ENCODE measurements at places on chromosomes 5 and 9.

DNA sequence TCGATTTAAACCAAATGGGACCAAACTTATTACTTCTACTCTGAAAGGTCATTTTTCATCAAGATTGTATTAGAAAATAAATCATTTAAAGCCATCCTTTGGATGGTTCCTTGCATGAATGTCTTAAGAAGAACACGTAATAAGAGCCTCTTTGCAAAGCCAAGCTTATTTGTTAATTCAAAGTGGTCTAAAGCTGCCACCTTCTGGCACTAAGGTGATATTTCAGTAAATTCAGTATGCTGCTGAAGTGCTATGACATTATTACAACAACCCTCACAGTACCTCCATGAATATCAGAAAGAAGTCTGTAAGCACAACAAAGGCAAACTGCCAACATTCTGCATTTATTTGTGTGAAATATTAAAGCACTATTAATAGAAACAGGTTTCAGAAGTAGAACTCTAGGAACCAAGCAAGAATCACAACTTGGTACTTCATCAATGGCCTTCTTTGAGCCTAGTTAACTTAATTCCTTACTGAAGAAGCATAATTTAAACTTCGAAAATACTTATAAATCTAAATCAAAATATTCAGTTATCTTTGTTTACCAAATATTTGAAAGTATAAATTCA, 53.1 kb upstream of the TYRP1 start:
- DNase-seq: peak; percentile 89

DNA sequence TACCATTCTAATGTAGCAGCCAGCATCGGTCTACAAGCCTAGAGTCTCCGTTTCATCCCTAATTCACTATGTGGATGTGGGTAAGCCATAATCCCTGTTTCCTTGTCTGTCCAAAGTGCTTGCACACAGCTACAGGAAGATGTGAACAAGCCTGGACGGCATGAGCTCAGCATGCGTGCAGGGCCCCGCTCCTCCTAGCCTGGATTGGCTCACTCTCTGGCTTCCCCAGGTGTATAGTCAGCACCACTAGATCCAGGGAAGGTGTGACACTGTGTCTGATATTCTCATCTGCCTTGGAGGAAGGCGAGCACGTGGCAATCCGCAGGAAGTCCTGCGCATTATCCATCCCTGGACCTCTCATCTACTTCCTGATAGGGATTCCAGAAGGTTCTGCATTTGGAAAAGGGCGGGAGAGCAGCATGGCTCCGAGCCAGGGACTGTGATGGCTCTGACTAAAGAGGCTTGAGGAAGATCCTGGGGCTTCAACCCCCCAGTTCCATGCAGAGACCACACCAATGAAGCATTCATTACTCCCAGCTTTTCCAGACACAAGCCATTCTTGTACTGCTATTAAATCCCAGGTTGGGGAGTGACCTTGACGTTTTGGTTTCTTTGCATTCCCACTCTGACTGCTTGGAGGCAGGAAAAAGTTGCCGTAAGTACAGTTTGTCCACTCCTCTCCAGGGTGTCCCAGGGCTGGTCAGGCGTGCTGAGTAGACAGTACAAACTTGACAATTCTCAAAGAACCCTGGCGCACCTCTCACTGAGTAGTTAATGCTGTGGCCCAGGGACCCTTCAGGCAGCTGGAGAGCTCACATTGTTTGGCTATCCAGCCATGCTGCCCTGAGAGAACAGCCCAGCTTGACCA, 65.6 kb downstream of the PSD2 start:
- no peak for DNase-seq

DNA sequence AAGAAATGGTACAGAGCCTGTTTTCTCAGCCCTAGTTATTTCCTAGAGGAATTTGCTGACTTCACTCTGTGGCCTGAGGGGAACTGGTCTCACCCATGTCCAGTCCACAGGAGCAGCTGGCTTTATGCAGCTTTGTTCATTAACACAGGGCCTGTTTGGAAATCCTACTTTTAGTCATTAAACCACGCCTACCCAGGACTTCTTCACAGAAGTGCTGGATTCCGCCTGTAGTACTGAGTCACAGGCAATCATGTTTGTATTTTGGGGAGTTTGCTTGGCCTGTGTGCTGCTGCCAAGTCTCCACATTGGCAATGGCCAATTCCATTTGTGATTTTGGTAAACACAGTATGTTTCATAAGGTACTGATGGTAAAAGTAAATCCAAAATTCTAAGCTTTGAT, 52.8 kb downstream of the CTNND2 start:
- DNase-seq: no peak

DNA sequence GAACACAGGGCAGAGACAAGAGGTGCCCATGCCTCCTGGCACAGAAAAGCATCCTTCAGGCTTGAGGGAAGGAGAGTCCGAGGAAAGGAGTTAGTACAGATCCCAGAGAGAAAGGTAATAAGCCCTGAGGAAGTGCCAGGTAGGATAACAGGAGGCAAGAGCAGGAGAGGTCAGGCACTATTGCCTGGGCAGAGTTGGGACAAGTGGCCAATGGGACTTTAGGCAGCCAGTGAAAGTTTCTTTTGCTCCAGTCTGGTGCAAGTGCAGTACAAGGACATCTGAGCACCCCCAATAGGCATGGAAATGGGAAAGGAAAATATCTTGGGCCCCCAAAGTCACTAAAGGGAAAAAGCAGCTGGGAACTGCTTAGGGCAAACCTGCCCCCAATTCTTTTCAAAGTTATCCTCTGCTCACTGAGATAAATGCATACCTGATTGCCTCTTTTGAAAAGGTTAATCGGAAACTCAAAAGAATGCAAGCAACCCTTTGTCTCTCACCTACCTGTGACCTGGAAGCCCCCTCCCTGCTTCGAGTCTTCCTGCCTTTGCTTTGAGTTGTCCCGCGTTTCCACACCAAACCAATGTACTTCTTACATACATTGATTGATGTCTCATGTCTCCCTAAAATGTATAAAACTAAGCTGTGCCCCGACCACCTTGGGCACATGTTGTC, 46.5 kb downstream of the ELOVL7 start:
- no peak for DNase-seq

DNA sequence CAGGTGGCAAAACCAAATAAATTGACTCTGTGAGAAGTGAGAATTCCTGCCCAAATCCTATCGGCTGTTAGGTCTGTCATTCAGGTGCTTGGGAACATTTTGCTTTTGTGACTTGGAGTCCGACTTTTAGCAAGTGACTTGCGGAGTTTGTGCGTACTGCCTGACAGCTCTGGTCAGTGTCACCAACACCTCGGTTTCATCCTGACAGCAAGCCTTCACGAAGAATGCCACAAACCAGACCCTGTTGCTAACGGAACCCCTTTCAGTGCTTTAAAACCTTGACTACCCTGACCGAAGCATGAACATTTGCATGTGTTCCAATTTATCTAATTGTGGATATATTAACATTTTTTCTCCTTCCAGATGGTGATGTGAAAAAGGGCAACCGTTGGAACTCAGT, 26.5 kb downstream of the LIX1 start:
- no peak for DNase-seq

- DNase-seq: no peak
Observed at GRCh38 chr9:20722221-20722620, 38.2 kb downstream of the FOCAD start.

GRCh38 chr5:133259199-133259997, 207.6 kb downstream of the HSPA4 start:
- no peak for DNase-seq

- no peak for DNase-seq
Observed at GRCh38 chr9:135101486-135101885, 14.0 kb downstream of the OLFM1 start.

- peak; percentile 13 for DNase-seq
Observed at GRCh38 chr9:125428060-125428901, 166.7 kb downstream of the GAPVD1 start.

GRCh38 chr9:72577212-72577753, 55.9 kb downstream of the TMC1 start:
- peak; percentile 91 for DNase-seq

- DNase-seq: no peak
Observed at GRCh38 chr5:151134228-151134627, 23.4 kb downstream of the ANXA6 start.

DNA sequence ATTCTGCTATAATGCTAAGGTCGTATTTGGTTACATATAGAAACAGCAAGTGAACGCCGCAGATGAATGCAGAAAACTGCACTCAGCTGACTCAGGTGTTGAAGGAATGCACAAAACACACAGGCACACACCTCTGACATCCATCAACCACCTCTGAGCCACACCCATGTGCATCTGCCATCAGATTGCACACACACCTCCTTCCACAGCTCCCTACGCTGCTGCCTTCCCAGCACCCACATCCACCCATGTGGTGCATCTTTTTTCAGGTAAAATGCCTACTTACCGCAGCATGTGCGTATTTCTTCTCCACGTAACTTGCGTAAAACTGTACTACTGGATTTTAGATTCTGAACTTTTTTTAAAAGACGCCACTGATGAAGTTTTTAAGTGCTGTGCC, 7.1 kb downstream of the STK10 start:
- no peak for DNase-seq

DNA sequence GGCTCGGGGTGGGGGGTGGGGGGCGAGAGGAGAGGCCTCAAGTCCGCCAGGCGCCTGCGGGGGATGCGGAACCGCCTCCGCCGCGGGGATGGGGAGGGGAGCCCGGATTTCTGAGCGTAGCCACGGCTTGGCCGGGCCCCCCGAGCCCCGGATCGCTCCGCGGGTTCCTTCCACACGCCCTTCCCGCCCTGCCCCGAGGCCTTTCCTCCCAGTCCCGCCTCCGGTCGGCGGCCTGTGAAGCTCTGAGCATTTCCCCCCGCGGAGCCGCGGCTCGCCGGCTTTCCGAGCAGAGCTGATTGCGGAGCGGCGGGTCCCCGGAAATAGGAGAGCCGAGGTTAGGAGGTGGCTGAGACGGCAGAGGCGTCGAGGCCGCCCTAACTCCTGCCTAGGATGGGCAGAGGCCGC, 6.1 kb downstream of the IRX4 start:
- DNase-seq: no peak

DNA sequence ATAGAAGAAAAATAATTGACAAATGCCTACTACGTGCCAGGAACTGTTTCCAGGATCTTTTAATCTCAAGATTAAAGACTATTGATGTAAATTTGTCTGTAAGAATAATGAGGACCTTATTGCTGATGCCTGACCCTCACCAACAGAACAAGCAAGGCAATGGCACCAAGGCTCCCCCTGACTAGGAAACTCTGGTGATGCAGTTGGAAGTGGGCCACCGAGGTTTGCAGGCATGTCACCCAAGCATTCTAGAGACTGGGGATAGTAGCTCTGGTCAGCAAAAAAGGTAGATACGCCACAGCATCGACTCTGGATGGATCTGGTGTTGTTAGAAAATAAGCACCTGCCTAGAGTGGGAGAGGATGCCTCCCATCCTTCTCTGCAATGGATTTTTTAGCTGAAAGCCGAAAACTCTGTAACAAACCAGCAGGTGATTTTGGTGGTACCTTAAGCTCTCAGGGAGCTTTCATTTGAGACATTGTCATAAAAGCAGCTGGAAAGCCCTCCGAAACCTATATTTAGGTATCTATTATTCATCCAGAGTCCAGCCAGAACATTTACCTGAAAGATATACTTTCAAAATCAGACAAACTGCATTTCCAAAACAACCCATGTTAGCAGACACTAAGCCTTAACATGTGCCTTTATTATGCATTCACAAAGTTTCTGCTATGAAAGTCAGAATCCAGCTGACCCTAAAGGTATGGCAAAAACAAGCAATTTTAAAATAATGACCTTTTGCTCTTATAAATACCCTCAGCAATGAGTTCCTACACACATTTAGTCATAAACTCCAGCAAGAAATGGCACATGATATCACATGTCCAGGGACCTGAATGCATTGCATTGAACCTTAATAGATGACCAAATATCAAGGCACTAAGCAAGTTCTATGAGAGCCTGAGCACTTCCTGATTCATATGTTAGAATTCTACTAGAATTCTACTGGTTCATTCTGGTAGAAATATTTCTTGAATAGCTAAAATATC, 308.4 kb downstream of the PDE4D start:
- DNase-seq: no peak

DNA sequence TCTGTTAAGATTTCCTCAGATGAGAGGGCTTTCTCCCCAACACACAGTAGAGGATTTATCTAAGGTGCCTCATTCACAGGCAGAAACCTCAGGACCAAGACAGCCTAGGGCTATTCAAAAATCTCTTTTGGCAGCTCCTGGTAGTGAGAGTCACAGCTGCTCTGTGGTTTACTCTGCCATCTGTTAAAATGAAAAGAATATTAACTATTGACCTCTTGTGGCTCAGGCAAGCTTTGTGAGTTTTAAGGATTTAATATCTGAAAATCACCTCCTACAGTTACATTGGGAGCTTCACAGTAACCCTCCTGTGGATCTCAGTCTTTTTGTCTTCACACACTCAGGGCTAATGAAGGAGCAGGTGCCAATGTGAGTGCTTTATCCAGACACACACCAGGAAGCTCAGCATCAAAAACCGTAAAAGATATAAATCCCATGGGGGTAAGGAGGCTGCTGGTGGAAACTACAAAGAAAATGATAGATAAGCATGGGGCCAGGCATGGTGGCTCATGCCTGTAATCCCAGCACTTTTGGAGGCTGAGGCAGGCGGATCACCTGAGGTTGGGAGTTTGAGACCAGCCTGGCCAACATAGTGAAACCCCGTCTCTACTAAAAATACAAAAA, 29.7 kb downstream of the PPP1R2B start:
- DNase-seq: no peak

DNA sequence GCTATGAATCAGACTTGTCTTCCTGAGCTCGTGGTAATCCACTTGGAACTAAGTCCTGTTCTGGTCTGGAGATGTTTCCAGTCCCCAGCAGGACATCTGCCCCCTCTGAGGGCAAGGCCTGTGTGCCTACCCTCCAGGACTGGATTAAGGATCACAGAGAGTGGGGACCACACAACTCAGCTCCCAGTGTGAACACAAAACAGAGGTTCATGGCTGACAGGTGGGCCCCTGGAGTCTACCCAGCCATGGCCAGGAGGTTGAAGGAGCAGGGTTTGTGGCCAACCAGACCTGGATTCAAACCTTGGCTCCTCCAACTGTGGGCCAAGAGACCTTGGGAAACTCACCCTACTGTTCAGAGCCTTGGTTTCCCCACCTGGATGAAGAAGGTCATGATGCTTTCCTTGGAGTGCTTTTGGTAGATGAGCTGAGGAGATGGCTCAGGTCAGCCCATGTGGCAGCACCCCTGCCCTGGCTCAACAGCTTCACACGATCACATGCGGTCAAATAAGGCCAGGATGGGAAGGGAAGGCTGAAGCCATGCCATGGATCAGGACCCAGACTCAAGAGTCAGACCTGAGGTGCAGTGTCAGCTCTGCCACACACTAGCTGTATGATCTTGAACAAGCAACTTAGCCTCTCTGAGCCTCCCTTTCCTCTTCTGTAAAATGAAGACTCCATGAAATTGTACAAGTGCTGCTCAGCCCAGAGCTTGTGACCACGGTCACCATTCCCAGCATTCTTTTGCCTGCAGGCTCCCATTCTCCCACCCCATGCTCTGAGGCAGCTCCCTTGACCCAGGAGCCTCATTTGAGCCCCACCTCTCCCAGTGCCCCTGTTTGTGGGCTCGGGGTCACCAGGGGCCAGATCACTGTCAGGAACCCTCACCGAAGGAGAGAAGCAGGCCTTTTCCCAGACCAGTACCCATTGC, 27.3 kb upstream of the ANGPTL2 start:
- DNase-seq: no peak

DNA sequence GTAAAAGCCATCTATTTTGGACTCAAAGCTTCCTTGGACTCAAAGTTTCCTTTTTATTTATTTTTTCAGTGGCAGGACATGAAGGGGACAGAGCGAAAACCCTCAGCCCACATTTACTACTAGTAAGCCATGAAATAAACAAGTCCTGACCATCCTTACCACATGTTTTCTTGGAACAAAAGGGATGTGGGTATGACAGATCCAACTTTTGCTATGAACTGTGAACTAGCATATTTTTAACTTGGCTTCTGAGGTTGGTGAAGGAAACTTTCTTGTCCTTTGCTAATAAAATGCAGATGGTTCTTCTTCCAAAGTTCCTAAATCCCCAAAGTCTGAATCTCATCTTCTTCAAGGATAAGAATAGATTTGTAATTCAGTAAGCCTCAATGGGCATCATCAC, 122.7 kb upstream of the TNC start:
- no peak for DNase-seq
